RWPE2 (cell line): ENCODE measurements at places on chromosomes 2 and 18.

GRCh38 chr18:57431002-57431382 is 4.2 kb upstream of the ONECUT2 start:
- DNase-seq = no peak

DNA sequence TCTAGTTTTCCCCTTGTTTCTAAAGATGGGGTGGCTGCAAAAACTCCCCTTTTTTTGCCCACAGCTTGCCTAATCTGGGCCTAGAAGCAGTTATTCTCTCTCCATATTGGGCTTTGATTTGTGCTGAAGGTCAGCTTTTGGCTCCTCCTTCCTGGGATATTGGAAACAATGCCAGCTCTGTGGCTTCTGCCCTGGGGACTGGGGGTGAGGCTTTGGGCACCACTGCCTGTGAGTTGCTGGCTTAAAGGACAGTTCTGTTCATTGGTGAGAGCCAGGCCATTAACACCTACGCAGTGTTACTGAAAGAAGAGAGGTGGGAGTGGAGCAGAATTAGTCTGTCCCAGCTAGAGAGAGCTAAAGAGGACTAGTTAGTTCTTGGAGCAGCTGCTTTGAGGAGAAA is 4.3 kb downstream of the UBXN2A start:
- DNase-seq = no peak

DNA sequence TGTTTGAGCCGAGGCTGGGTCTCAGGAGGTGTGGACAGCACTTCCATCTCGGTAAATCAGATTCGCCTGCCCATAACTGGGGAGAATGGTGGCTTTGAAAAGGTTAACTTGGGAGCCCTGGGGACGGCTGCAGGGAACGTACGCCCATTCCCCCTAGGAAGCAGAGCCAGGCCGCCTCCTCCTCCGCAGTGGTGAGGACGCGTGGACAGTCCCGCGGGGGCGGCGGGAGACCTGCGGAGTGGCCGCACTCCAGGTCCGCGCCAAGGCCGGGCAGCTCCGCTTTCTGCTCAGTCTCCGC is 845 bp upstream of the MYCN start:
- no peak for DNase-seq

- DNase-seq = no peak
Measured at GRCh38 chr2:103232865-103233264, 471.0 kb downstream of the TMEM182 start.

DNA sequence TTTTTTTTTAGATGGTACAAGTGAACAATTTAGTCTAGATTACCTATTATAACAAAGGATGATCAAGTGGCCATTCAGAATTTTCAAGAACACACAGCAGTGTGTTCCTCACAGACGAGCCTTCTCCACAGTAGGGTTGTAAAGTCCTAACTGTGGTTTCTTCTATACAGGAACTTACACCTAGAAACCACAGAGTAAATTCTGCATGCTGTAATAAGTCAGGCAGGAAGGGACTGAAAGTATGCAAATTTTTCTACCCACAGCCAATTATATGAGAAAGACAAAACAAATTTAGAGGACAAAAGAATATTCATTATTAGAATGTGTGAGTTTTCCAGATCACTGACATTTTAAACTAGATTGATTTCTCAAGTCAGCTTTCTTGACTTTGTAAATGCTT is 99.5 kb downstream of the RBMS1 start:
- DNase-seq = no peak

DNA sequence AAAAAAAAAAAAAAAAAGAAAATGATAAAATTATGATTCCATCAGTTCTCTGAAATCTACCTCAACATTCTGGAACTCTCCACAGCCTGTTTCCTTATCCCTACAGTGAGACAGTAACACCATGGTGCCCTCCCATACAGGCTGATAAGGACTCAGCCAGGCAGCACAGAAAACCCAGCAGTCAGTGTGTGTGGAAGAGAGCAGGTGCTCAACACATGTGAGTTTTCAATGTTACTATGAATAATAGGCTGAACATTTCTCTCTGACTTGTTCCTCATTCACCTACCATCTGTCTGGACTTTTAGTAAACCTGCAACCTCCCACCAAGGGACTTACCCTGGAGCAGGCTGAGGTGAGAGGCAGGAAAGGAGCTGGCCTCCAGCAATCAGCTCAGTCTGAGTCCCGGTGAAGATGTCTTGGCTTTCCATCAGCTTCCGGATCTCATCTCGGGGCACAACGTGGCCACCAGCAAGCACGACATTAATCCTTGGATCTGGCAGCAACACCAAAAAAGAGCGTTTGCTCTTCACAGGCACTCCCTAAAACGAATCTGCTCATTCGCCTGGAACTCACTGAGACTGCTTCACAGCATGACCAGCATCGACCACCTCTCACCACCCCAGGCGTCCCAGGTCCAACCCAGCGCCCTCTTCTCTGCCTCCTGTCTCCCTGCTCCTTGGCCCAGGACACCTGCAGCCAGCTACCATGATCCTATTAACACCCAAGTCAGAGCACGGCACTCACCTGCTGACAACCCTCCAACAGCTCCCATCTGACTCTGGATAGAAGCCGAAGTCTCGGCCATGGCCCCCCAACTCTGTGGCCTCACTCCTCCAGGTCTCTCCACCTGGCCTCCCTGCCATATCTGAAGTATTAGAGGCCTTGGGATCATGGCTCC is 16.5 kb downstream of the PASK start:
- DNase-seq = no peak

- no peak for DNase-seq
Measured at GRCh38 chr2:177246000-177246399, 18.5 kb downstream of the NFE2L2 start.

GRCh38 chr2:67752969-67753368 is 309.8 kb downstream of the C1D start:
- DNase-seq = no peak

DNA sequence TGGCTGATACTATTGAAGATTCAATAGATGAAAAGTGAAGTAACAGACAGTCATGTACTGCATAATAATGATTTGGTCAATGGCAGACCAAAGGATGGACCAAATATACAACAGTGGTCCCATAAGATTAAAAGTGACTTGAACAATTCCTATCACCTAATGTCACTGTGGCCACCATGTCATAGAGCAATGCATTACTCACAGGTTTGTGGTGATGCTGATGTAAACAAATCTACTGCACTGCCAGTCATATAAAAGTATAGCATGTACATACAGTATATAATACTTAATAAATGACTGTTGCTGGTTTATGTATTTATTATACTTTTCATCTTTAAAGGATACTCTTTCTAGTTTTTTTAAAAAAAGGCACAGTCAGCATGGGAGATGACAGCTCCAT is 99.9 kb downstream of the USP34 start:
- DNase-seq = no peak

DNA sequence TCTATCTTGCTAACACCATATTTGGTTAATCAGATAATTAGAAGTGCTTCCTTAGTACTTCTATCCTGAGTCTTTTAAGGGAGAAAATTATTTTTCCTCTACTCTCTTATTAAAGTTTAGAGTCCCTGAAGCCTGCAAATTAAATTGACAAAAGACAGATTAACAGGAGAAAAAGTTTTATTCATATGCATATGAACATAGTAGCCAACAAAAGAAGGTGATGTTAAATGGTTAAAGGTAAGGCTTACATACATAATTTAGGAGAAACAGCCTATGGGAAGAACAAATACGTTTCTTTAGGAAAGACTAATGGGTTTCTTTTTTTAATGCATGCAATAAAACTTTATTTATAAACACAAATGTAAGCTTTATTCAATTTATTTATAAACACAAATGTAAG is 805.0 kb downstream of the CPS1 start:
- no peak for DNase-seq

DNA sequence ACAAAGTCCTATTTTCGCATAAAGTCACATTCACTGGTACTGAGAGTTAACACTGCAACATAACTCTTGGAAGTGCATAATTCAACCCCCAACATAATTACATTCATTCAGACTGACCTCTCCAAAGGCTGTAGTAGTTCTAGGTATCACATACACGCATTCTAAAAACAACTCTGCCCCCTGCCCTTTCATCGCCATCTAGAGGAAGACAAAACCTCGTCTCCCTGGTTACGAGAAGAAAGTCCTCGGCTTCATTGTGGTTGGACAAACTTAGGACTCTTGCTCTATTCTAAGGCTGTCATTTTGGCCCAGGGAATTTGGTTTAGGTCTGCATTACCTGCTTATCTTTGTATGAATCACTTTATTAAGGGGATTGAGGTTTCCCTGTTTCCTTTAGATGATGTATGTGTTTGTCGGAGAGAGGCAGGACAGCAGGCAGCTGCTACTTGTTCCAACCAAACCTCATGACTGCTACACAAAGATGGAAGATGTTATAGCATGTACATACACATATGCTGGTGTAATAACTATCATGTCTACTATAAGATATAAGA is 215.4 kb upstream of the NRXN1 start:
- no peak for DNase-seq

DNA sequence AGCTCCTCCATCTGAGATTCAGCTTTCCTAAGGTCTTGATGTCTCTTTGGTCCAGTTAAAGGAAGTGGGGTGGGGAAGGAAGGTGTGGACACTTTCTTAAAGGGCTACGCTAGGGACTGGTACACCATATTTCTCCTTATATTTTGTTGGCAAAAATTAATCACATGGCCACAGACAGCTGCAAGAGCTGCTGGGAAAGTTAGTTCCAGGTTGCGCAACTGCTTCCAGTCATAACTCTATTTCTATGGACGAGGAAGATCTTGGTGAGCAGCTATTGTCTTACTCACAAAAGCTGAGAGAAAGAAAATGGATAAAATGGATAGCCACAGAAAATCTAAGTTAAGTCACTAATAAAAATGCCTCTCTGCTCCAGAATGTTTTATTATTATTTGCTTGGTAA is 60.7 kb upstream of the PPM1B start:
- no peak for DNase-seq

DNA sequence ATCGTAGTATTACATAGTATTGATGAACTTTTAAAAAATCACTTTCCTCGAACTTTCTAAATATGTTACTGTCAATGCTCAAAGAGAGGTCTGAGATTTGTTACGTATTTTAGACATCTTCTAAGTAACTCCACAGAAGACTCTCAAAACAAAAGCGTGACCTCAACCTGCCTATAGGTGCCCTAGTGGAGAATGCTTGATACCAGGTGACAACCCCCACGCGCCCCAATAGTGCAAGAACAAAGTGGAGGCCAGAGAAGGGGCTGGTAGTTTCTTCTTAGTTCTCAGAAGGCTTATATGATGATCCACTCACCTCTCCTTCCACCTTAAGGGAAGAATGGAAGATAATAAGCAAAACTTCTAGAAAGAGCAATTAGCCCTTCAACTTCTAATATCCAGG is 102.6 kb downstream of the ANKRD44 start:
- no peak for DNase-seq

DNA sequence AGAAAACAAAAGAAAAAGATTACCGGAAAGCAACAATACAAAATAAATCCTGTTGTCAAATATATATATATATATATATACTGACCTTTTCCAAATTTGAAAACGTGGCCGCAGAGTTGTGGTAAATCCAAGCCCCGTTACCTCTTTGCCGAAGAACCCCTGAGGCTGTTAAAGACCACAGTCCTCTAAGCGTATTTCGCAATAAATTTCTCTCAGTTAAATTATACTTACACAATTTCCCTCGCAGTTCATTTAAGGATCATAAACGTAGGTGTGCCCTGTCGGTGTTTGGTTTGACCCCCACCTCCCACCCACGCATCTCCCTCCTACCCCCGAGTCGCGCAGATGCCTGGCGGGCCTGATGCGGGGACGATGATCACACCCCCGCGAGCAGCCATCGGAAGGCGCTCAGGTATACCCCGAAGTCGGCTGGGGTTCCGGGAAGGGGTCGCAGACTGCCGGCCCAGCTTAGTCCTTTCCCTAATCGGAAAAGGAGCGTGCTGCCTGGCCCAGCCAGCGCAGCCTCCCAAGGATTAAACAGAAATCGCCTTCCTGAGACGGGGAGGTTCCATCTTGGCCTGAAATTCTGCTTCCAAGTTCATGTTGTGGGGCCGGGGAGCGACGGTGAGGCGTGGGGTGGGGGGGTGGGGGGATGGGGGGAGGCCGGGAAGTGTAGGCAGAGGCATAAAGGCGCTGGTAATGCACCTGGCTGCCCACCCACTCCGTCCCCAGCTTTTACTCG is 2.9 kb upstream of the MEIS1 start:
- no peak for DNase-seq

GRCh38 chr2:105442056-105442455 is 43.2 kb upstream of the FHL2 start:
- no peak for DNase-seq

DNA sequence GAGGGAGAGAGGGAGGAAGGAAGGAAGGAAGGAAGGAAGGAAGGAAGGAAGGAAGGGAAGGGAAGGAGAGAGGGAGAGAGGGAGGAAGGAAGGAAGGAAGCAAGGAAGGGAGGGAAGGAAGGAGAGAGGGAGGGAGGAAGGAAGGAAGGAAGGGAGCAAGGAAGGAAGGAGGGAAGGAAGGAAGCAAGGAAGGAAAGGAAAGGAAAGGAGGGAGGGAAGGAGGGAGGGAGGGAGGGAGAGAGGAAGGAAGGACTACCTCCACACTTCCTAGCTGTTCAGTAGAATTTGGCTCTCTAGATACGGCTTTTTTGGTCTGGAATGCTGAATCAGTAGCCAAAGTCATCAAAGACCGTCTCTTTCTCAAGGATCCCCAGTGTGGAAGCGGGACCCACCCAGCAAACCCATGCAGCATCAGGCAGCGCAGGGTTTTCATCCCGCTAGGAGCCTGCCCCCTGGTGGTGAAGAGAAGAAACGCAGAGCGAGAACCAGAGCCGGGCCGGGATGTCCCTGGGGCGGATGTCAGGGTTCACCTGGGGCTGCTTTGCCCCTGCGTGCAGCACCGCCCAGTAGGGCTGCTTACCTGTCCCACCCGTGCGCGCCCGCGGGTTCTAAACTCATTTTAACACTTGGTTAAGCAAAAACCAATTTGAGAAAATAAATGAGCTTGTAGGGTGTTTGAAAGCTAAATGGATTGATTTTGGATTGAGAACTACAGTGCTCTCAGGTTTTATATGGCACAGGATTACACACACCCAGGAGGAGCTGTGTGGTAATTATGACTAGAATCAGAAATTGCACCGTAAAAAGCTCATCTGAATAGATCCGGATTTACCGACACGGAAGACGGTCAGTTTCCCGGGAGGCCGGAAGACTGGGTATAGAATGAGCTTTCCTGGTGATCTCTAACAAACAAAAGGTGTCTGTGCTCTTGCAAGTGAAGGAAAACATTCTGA is 48.1 kb upstream of the ARL4C start:
- DNase-seq = no peak

- DNase-seq = no peak
Measured at GRCh38 chr2:127124426-127124825, 17.5 kb upstream of the BIN1 start.
